ENCODE measurements at places on chromosomes 1 and 21. TPM values are rescaled to one million over a fixed set of nuclear protein-coding genes. Genes with fewer than 3 reads are reported as not detected.
A peak's percentile ranks its signal among the peaks of the same experiment; 100 is the strongest.

DNA sequence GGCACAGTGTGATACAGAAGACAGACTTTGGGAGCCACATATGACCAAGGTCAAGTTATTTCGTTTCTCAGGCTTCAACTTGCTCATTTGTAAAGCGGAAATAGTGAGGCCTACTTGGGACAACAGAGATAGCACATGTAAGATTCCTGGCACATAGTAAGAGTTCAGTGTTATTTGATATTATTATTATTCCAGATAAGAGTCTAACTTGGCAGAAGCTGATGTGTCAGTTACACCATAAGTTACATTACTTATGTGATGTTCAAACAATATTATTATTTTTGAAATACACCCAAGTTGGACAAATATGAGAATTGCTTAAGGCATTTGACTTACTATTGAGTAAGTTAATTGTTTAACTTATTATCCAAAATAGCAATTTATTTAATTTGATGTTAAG lies 10.2 kb upstream of the CYP4X1 start:
- no peak for DNase-seq

Gene RHBG
- total RNA-seq: 3.8 TPM

Gene GBP7
- total RNA-seq: not detected

GRCh38 chr1:67818725-67819301 lies 14.5 kb downstream of the GNG12 start:
- no peak for DNase-seq

DNA sequence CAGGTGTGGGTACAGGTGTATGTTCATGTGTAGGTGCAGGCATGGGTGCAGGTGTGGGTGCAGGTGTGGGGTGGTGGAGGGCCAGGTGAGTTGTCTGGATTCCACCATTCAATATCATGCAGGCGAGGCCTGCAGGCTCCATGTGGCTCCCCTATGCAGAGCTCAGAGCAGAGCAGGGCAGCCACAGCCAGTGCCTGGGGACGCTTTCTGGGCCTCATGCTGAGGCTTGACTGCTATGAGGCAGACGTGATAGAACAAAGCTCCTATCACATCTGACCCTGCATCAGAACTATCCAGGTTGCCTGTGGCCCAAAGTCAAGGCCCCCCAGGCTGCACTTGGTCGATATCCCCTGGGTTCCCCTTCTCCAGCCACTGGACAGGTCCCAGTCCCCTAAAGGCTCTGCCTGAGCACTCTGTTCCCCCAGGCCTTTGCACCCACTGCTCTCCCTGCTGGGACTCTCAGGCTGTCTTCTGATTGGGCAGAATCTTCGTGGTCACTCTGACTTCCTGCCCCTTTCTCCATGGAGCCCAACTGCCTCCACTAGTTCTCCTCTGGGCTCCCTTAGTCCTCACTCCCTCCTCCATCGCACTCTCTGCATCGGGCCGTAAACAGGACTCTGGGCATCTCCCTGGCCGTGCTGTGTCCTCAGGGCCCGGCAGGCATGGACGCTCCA lies 78.6 kb upstream of the ACTL8 start:
- no peak for DNase-seq

DNA sequence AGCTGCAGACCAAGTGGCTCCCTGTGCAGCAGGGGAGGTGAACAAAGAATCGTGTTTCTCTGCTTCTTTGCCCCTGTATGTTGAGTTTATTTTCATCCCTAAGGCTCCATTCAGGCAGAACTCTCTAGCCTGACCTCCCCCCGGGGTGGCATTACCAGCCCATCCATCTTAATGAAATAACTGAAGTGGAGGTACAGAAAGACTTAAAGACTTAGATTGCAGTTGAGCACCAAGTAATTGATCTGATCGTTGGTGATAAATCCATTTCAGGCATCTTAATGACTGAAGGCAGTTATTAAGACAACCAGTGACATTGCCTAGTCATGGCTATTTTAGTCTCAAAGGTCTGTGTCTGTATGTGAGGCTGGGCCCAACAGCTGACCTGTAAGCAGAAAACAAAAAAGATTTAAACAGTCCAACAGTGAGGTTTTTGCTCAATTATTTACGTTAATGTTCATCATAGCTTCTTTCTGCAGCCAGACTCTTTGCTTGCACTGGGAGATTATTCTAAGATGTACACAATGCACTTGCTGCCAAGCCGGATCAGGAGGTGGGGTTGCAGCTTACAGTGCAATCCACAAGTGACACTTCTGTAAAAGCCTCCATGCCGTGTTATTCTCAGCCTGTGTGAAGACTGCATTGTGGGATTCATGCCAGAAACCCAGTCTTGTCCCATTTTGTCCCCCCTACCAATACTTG lies 363.0 kb upstream of the DUSP10 start:
- DNase-seq: no peak

DNA sequence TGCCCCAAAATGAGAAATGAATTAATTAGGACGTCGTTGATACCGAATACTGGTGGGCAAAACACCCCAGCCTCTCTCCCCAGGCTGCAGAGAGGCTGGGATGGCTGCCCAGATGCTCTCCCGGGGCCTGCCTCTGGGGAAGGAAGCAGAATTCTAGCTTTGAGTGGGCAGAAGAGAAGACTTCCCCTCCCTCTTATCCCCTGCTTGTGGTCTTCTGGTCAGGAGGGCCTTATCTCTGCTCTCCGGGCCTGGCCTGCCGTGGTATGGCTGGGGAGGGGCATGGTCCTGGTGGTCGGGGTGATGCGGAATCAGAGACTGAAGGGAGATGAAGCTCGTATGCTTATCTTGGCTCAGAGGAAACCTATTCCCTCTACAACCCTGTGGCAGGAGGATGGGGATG lies 9.8 kb upstream of the CSF3R start:
- DNase-seq: peak; percentile 48

Gene USH2A
- total RNA-seq: 0.16 TPM

- DNase-seq: no peak
These were observed 84.3 kb upstream of the HP1BP3 start for GRCh38 chr1:20871419-20871818.
